T-helper 9 cell (primary cell): ENCODE measurements at places on chromosomes 13 and 19.

- no peak for DNase-seq
Measured at GRCh38 chr13:73337532-73337931, 278.7 kb downstream of the KLF5 start.

DNA sequence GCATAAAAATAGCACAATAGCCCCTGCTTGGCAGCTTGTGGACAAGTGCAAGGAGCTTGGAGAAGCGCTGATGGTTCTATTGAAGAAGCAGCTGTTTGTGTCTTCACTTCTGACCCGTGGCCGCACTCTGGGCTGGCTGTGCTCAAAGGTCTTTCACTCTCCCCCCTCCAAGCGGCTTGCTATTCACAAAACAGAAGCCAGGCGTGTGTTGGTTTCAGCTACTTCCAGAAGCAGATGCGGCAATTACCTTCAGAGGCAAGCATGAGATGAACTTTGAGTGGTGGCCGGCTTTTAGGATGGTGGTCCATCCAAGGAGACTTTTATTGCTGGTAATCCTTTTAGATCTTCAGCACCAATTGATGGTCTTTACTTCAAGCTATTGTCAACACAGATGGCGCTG is 188.5 kb upstream of the ARGLU1 start:
- DNase-seq, result no peak

DNA sequence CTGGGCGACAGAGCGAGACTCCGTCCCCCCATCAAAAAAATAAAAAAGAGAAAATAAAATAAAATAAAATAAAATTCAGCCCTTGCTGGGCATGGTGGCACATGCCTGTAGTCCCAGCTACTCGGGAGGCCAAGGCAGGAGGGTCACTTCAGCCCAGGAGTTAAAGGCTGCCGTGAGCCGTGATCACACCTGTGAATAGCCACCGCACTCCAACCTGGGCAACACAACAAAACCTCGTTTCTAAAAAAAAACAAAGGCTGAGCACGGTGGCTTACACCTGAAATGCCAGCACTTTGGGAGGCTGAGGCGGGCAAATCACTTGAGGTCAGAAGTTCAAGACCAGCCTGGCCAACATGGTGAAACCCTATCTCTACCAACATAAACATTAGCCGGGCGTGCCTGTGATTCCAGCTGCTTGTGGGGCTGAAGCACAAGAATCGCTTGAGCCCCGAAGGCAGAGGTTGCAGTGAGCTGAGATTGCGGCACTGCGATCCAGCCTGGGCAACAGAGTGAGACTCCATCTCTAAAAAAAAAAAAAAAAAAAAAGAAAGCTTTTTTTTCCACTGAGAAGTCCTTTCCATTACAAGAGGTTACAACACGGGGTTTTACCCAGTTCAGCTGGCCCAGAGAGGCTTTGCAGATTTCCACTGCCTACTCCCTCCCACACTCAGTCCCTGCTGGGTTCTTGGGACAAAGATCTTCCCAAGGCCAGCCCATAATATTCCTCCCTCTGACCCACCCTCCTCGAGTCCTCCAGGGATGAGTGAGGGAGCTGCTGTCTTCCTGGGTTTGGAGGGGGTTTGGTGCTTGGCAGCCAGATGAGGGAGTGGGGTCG is 6.4 kb downstream of the ANGPTL4 start:
- DNase-seq, result no peak

DNA sequence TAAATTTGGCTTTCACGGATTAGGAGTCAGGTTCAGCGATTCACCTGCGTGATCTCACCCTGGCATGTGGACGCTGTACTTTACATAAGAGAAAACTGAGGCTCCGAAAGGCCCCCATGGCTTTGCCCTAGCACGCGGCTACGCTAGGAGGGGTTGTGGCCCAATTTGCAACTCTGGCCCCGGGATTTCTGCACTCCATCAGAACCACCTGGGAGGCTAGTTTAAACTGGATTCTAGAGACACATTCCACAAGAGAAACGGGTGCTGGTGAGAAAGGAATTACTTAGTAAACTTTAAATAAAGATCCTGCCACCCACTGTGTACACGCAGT is 6.2 kb downstream of the BCL3 start:
- DNase-seq, result no peak

GRCh38 chr13:91313103-91313502 is 34.4 kb upstream of the MIR17HG start:
- no peak for DNase-seq

DNA sequence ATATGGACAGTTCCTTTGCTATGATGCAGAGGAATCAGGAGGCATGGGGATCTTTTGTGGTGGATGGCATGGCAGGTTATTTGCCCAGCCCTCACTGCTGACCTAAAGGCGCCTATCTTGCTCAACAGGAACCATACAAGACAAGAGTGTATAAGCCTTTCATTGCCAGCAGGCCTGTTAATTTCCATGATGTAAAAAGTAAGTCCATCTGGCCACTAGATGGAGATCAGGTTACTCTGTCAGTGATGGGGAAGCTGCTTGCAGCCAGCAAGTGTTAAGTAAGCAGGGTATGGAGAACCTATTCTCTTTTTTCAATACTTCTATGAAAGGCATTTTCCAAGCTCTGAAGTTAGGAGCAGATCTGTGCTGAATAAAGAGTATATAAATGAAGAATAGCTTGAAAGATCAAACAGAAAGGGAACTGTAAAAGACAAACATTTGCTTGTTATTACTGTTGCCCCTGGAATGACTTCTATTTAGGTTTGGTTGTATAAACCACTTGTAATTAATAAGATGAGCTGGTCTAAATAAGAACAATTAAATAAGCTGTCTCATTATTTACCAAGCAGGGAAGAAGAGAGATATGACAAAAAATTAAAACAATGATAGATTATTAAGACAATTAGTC is 210.9 kb downstream of the RGCC start:
- no peak for DNase-seq

DNA sequence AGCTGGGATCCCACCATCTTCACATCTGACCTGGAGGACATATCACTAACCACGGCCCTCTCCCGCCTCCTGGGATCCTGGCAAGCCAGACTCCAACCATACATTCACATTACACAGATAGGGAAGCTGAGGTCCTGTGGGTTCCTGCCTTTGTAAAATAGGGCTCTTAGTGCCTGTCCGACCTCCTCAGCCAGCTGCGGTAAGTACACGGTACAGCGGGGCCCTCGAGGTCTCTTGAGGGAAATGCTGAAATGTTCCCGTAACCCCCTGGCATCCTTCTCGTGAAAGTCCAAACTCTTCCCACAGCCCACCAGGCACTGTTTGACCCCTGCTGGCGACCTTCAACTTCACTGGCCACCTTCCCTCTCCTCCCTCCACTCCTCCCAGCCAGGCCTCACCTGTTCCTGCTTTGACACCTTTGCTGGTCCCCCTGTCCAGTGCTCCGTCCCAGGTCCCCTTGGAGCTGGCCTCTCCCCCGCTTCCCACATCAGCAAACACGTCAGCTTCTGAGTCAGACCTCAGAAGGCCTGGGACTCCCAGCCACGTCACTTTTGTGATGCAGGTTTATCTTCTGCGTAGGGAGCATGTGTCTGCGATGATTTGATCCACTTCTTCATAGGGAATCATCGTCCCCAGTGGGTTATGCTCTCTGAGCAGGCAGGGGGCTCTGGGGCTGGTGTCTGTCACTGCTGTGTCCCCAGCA is 8.8 kb upstream of the GNG7 start:
- DNase-seq, result no peak

DNA sequence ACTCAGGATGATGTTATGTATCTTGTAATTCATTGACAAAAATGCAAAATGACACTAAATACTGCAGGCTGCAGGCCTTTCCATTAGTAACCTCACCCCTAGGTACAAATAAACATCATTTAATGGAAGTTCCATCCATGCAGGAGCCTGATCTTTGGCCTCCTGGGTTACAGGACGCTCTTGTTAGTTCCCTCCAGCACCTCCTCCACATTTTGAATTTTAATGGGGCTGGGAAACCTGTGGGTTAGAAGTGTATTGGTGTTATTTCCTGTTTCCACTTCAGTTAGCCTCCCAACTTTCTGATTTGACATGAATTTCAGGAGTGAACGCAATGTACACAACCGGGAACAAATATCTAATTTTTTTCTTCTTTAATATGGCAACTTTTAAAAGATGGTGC is 237.1 kb upstream of the ARGLU1 start:
- no peak for DNase-seq

- DNase-seq, result no peak
Measured at GRCh38 chr13:92487238-92487637, 739.4 kb upstream of the GPC6 start.

- no peak for DNase-seq
Measured at GRCh38 chr13:45021250-45021649, 31.9 kb downstream of the GPALPP1 start.

DNA sequence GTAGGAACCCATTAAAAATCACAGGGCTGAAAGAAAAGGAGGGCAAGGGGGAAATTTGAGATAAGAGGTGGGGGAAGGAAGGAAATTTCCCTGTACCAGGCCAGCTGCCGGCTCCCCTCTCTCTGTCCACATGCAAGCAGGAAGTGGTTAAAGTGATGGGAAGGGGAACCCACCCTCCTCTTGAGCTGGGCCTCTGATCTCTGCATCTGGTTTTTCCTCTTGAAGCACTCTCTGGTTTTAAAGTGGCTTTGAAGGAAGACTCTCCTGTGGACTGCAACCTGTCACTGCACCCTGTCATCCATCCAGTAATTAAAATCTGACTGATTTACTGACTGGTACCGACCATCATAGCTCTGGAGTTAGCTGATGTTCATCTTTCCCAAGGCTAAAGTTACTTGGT is 239.6 kb downstream of the TSHZ3 start:
- DNase-seq, result no peak

- no peak for DNase-seq
Measured at GRCh38 chr13:45542391-45542790, 73.1 kb downstream of the ERICH6B start.

DNA sequence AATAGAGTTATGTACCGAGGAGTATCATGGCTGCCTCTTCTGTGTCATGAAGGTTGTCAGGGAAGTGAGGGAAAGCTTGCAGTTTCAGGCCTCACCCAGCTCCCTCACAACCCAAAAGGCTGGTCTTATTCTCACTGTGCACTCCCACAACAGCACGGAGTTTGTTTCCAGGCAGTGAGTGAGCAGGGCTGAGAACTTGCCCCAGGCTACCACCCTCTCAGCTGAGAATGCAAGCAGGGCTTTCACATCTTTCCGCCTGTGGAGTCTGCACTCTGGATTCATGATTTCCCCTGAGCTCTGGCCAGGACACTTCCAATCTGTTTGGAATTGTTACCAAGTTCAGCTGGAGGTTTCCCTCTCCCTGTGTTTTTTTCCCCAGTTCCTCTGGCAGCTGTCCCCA is 2284.7 kb upstream of the PCDH20 start:
- no peak for DNase-seq

DNA sequence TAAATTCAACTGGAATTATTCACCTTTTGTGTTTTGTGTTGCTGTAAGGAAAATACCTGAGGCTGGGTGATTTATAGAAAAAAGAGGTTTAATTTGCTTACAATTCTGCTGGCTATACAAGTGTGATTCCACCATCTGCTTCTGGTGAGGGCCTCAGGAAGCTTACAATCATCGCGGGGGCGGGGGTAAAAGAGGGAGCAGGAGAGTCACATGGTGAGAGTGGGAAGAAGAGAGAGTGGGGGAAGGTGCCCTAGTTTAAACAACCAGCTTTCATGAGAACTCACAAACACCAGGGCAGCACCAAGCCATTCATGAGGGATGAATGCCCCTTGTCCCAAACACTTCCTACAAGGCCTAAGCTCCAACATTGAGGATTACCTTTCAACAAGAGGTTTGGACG is 760.7 kb upstream of the PCDH9 start:
- DNase-seq, result no peak

- no peak for DNase-seq
Measured at GRCh38 chr19:1575323-1576241, 7.5 kb upstream of the MEX3D start.
